Myocyte (in vitro differentiated cells): ENCODE measurements at places on chromosomes 7 and 10. TPM values are rescaled to one million over a fixed set of nuclear protein-coding genes. Genes with fewer than 3 reads are reported as not detected.

GRCh38 chr10:17768496-17768895 lies 16.5 kb downstream of the TMEM236 start:
- no peak for DNase-seq

The POM121C gene
- total RNA-seq: 8.5 and 10.3 TPM in 2 replicates

DNA sequence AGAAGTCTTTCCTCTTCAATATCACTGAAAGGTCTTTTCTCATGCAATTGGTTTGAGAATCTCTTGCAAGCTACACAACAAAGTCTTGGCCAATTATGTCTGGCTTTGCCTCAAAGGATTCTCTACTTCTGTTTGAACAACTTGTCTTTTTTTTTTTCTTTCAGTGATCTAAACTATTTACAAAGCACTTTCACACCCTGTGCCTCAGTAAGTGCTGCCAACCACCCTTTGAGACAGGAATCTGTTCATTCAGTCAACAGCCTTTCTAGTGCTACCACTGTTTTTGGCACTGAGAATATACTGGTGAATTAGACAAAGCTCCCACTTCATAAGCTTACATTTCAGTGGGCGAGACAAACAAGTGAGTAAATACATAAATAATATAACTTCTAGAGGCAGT lies 26.9 kb upstream of the SDK1 start:
- no peak for DNase-seq

GRCh38 chr7:44798649-44799305 lies 2.3 kb downstream of the PPIA start:
- peak; percentile 31 for DNase-seq

DNA sequence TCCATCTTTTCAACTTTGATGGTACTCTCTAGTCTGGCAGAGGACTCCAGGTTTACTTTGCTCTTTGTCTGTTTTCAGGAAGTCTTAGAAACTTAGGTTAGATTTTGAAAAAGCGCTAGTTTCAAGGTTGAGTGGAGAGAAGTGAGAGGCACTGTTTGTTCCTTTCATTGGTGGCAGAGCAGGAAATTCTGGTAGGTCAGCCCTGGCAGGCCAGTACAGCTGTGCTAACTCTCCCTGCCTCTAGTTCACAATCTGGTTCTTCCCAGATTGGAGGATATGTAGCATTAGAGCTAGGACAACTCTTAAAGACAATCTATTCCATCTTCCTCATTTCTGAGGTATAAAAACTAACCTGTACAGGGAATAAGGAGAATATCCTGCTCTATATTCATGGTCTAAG lies 160.9 kb upstream of the FZD1 start:
- no peak for DNase-seq
